ENCODE measurements at places on chromosomes 1 and 21.

GRCh38 chr1:237769916-237770315 lies 120.8 kb downstream of the ZP4 start:
- DNase-seq, result no peak

DNA sequence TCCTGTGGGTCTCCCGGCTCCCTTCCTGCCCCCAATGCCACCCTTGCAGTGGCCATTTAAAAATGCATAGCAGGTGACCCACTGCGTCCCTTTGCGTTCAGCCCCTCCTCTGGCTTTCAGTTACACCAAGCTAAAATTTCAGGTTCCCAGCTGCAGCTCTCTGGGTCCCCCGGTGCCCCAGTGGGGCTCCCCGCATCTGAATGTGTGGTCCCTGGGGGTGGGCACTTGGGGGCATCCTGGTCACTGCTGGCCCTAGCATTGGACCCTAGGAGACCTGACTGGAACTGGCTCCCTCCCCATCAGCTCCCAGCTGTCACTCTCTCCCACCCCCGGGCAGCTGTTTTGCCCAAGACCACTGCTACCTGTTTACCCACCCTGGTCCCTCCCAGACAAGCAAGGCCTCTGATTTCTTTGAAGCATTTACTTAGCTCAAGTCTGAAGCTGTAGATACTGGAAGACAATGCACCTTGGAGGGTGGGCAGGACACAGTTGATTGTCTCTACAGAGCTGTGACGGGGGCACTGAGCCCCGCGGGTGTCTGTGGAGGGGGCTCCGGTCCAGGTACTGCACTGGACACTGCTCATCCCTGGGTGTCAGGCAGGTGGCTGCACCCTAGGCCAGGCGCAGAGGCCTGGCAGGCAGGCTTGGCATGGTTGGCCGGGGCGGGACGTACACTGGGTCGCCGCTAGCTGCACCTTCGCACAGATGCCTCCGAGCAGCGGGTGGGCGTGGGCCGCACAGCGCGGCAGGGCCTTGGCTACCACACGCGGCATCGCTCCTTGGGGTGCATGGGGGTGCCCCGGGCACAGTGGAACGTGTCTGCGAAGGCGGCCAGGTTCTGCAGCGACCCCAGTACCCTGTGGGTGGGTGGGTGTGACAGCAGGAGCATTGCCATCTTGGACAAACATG lies 3.9 kb downstream of the PRXL2B start:
- no peak for DNase-seq

GRCh38 chr1:239570878-239571277 lies 184.5 kb downstream of the CHRM3 start:
- DNase-seq, result no peak

- DNase-seq, result no peak
Observed at GRCh38 chr1:110370827-110371226, 20.0 kb downstream of the SLC16A4 start.

DNA sequence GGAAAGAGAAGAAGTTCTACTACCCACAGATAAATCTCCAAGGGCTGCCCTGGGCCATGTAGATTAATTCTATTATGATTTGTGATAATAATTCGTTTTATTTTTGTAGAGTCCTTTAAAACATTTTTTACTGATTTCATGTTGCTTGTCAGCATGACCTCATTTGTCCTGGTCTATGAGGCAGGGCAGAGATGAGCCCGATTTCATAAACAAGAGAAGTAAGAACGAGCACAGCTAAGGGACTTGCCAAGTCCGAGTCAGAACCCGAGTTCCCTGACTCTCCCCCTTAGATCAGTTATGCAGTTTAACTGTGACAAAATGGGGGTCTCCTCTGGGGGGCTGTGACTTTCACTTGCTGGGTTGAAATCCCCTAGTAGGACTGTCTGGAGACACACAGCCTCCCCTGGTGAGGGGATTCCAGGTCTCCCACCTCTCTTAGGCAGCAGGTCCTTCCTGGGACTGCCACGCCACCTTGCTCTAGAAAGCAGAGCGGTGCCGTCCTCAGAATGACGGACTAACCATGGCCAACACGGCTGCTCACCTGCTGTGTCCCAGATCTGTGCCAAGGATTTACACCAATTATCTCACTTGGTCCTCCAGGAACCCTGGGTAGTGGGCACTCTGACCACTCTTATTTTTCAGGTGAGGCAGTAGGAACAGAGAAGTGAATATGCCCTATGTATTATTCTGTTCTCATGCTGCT lies 31.0 kb upstream of the SOX13 start:
- DNase-seq, result no peak

DNA sequence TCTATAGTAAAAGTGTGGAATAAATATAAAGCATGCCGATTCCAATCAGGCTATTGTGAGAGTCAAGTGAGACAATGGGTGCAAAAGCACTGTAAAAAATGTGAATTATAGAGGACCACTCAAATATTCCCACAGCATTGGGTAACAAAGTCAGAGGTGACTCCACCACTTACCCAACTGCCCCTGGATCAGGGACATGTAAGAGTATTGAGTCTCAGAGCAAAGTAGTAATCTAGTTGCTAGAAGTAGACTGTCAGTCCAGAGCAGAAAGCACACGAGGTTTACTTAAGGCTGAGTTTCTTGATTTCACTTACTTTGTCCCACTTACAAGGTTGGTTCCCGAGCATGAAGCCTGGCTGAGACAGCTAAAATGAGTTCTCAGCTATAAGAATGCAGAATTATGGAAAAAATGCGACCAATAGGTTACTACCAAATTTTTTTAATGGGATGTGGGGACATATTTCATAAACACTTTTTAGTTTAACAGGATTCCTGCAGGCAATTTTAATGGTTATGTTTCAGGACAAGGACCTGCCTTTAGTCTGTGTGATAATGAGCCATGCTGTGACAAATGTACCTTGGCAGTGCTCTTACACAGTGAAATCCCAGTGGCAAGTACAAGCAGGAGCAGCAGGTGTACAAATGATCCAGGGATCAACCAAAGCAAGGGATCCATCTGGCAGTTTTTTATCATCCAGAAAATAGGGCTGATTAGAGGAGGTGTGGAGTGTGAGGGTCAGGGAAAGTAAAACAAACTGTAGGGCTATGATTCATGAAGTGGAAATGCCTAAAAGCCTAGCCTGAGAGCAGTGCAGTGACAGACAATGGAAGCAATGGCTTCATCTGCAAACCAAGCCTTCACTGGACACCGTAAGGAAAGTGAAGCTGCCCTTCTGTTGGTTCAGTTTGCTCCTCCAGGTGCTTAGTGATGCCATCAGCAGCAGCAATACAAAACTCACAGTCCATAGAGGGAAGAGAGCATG lies 156.2 kb upstream of the SPAG17 start:
- DNase-seq, result no peak

DNA sequence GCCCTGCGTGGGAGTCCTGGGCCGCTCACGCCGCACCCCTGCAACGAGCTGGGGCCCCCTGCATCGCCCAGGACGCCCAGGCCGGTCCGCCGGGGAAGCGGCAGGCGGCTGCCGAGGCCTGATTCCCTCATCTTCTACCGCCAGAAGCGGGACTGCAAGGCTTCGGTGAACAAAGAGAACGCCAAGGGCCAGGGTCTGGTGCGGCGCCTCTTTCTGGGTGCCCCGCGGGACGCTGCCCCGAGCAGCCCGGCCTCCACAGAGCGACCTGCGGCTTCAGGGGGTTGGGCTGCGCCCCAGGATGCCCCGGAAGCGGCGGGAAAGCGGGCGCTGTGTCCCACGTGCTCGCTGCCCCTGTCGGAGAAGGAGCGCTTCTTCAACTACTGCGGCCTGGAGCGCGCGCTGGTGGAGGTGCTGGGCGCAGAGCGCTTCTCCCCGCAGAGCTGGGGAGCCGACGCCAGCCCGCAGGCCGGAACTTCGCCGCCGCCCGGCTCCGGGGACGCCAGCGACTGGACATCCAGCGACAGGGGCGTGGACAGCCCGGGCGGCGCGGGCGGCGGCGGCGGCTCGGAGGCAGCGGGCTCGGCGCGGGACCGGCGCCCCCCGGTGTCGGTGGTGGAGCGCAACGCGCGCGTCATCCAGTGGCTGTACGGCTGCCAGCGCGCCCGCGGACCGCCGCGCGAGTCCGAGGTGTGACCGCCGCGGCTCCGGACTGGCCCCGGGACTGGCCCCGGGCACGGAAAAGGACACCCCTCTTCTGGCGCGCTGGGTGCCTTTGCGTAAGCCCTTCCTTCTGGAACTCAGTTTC lies 2.7 kb downstream of the FAM110D start:
- no peak for DNase-seq

- no peak for DNase-seq
Observed at GRCh38 chr1:58848818-58849411, 65.1 kb upstream of the JUN start.
